ENCODE measurements at places on chromosomes 2 and 18.
A peak's percentile ranks its signal among the peaks of the same experiment; 100 is the strongest.

GRCh38 chr2:58057707-58058530 lies 11.3 kb downstream of the VRK2 start:
- DNase-seq, result no peak

DNA sequence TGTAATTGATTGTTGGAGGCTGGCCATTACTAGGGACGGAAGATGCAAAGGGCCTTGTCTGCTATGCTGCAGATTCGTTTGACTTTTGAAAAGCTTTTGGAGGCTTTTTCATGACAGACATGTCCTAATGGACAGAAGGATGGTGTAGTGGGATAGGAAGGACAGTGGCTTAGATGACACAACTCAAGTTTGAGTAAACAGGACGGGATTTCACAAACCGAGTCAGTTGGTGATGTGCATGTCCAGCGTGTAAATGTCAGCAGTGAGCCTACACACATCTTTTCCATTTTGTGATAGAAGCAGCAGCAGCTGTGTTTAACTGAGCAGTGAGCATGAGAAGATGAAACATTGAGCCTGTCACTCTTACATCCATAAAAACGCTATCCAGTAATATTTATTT lies 76.0 kb downstream of the NCK2 start:
- no peak for DNase-seq

GRCh38 chr2:119377993-119378345 lies 11.2 kb downstream of the DBI start:
- DNase-seq, result no peak

DNA sequence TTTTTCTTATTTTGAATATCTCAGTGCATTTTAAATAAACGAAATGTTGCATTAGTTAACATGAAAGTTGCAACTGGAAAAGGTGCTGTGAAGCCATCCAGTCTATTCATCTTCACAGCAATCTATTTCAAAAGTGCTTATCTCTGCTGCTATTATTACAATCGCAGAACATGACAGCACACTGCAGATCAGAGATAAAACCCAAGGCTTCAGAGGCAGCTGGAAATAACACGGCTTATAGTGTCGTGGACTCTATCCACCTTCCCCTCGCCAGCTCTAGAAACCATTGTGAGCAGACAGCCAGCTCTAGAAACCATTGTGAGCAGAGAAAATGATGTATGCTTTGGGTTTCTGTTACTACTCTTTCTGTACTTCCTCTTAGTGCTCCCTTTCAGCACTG lies 1140.8 kb upstream of the CELF4 start:
- DNase-seq, result no peak

DNA sequence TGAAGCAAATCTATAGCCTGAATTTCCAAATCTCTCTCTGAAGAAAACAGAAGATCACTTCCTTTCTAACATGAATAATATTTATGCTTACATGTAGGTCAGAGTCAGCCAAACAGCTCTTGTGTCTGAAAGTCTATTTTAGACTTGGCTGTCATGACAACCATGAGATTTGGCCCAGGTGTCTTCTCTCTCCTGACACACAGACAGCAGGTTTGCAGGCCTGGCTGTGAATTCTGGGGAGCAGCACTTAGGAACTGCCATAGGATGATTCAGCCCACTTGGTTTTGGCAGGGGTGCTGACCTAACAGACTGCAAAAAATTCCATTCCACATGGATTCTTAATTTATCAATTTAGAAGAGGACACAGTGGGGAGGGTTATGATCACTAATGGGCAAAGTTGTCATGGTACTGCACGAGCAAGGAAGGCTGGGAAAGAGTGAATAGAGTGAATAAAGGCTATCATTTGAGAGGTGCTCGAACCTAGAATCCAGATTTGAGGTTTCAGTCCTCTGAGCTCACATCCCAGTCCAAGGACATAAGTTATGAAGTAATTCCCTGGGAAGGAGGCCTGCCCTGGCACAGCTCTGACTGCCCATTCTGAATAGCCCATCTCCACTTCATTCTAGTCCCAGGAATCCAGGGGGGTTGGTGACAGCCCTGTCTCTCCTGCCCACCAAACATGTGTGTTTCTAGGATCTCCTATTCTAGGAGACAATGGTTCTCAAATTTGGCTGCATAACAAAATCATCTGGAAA lies 453.9 kb upstream of the TRIB2 start:
- DNase-seq, result peak; percentile 15

- DNase-seq, result no peak
Observed at GRCh38 chr2:164609790-164610189, 11.5 kb downstream of the GRB14 start.

DNA sequence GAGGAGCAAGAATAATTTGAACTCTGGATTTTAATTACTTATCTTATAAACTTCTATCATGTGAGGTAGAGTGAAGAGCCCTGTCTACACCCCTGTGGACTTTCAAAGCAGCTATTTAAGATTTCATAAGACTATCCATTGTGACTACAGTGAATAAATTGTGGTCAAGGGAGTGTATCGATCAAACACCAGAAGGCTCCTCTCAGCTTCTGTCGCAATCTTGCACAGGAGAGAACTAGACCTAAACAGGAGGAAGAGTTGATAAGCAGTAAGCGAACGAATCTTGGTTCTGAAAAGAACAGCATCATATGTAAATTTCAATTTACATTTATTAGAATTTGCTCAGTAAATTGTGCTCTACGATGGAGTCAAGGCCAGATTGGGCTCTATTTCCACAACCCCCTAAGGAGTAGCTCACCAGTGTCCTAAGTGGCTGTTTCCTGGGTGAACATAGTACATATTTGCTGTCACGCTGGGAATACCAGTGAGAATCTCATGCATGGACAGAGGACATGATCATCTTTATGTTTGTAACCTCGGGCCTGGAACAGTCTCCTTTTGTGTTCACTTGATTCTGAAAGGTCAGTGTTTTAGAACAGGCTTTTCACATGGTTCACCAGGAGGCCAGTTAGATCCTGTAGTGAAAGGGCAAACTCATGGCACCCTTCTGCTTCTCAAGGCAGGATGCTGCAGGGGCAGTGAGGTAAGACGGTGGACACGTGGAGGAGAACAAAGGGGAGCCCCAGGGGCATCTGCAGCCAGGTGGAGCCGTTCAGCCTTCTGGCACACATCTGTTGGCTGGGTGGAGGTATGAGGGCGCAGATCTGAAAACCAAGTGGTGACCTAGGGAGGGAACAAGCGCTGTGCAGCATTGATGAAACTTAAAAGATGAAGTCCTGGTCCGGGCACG lies 33.3 kb downstream of the NPAS2 start:
- no peak for DNase-seq

DNA sequence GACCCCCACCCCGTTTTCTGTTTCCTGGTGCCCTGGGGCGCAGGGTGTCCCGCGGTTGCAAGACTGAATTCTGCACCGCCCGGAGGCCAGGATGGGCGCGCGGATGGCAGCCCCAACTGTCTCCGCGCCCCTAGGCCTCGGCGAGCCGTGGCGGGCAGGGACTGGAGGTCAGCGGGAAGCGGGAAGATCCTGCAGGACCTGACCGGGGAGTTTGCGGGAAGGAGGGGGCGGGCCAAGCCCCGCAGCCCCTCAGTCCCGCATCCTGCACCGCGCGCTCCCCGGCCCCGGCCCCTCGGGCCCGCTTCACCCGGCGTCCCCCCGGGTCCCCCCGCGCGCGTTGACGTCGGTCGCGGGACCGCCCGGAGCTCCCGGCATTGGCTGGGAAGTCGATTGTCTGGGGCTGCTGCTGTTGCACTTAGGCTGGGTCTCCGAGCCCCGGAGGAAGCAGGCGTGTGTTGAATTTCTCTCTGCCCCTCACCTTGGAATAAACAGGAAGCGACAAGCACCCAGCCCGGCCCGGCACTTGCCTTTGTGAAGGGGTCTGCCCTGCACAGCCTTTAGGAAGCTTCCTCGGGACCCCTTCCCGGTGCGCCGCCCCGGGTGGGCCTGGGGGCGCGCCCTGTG lies at the start of gene LDLRAD4:
Gene LDLRAD4, plus strand, starts transcription at position 393 of the 624 bp plus-strand sequence.
- peak; percentile 42 for DNase-seq

GRCh38 chr2:232245111-232245510 lies 133.4 kb upstream of the ALPP start:
- DNase-seq, result no peak

GRCh38 chr2:60586081-60586480 lies 32.6 kb upstream of the BCL11A start:
- no peak for DNase-seq

DNA sequence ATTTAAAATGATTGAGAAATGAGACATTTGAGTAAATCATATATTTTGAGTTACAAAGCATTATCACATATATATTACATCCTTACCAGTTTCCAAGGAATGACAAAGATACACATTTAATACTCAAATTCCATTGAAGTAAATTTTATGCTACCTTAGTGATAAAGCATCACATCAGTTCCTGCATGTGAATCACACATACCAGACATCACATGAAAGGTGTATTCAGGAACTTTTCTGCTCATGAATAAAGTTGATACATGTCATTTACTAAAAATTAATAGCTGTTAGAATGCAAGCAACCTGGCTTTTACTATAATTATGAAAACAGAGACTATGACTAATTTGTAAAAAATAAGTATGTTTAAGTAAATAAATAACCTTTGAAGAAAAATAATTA lies 548.8 kb upstream of the SLC39A10 start:
- DNase-seq, result no peak

GRCh38 chr2:46923041-46923528 lies 7.5 kb upstream of the MCFD2 start:
- no peak for DNase-seq

GRCh38 chr2:229244975-229245374 lies 26.1 kb downstream of the PID1 start:
- no peak for DNase-seq

GRCh38 chr18:2325308-2325849 lies 245.9 kb downstream of the METTL4 start:
- DNase-seq, result no peak

- DNase-seq, result no peak
Observed at GRCh38 chr2:9420495-9420894, 2.8 kb downstream of the ITGB1BP1 start.

DNA sequence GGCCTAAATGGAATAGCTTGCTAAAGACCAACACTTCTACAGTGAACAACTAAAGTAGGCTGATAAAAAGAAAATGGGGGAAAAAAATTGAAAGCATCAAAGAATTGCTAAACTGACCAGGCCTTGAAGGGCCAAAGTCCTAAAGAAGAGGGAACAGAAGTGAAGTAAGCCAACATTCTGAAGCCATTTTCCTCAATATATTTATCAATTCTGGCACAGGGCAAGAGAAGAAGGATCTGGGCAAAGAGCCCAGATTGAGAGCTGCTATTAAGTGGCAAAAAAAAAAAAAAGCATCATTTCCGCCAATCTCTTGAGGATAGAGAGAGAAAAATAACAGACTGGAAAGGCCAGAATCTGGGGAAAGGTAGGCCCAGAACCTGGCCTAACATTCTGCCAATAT lies 25.7 kb downstream of the FANCL start:
- no peak for DNase-seq

- DNase-seq, result no peak
Observed at GRCh38 chr18:44937960-44938719, 257.5 kb downstream of the SETBP1 start.

GRCh38 chr2:240585101-240585500 lies 1.4 kb upstream of the CAPN10 start:
- no peak for DNase-seq

- DNase-seq, result no peak
Observed at GRCh38 chr2:223925106-223925505, 20.0 kb downstream of the WDFY1 start.

DNA sequence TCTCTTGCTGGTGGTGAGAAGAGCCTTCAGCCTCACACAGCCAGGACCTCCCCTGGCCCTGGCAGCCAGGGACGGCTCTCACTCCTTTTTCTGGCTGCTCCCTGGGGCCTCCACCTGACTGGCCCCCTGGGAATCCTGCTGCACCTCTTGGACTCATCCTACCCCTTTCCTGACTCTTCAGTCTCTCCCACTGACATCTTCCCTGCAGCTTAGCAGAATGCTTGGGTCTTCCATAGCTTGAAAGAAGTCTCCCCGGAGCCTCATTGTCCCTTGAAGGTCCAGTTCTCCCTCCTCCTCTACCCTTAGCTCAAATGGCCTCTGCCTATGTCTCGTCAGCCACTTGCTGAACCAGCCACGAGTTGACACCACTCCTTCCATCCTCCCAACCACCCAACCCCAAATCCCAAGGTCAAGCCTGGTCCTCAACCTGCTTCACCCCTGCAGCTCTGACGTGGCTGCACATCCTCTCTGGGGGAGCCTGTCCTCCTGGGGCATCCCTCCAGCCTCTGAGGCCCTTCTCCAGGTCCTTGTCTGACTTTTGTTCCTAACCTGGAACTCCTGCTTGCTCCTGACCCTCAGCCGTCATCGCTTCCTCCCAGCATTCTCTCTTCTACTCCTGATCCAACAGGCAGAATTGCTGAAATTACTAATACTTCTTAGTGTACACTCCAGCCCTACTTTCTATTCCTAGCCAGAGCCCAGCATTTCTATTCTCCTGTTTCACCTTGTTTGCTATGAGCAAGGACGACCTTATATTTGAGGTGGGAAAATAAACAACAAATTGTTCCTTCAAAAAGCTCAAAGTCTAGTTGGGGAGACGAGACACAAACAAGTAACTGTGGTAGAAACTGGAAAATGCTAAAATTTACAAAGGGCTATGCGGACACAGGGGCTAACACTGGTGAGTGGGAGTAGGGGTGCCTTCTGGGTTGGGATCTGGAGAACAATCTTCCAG lies 68.7 kb upstream of the MGAT4A start:
- DNase-seq, result no peak

DNA sequence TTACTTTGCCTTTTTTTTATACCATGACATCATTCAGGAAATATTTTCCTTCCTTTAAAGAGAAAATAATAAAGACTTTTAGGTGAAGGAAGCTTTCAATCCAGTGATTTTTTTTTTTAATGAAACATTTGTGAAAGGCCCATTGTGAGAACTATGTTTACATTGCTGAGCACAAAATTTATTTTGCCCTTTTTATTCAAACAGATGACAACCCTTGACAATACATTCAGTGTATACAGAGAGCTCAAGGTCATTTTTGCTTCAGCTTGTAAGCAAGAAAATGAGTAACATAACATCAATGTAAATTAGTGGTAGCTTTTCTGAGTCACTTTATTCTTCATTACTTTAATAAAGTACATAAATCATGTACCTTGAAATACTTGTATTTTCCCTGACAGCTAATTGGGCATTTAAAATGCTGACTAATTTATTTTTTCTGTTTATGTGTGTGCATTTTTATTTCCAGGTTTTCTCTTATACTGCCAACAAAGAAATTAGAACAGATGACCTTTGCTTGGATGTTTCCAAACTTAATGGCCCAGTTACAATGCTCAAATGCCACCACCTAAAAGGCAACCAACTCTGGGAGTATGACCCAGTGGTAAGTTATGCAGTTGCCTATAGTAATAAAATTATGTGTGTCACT lies 121.6 kb downstream of the GALNT1 start:
- no peak for DNase-seq

DNA sequence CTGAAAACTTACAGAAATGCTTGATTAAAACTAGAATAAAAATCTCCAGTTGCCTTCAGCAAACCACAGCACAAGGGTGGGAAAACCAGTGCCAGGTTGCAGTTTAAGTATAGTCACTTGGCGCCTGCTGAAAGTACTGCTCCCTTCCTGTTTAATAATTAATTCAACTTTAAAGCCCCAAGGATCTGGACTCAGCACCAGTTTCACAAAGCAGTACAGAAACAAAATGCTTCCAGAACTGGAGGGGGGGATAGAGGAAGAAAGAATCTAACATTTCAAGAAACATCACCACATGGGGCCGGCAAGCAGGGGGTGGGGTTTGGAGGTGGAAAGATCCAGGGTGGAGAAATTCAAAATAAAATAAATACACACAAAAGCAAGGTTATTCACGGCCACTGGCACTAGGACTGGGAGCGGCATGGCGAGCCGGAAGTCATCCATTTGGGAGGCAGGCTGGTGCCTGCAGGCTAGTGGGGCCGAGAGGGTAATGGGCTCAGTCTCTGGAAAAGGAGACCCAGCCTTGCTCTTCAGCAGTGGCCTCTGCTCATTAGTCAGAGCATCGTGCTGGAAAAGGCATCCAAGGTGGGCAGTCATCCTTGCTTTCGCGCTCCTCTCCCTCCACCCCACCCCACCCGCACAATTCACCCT lies 85.8 kb downstream of the POU3F3 start:
- DNase-seq, result no peak

Measured in CD4-positive, alpha-beta T cell treated with Interleukin-4 for 1 hour (primary cell).